ENCODE measurements at places on chromosomes 12 and 14.

DNA sequence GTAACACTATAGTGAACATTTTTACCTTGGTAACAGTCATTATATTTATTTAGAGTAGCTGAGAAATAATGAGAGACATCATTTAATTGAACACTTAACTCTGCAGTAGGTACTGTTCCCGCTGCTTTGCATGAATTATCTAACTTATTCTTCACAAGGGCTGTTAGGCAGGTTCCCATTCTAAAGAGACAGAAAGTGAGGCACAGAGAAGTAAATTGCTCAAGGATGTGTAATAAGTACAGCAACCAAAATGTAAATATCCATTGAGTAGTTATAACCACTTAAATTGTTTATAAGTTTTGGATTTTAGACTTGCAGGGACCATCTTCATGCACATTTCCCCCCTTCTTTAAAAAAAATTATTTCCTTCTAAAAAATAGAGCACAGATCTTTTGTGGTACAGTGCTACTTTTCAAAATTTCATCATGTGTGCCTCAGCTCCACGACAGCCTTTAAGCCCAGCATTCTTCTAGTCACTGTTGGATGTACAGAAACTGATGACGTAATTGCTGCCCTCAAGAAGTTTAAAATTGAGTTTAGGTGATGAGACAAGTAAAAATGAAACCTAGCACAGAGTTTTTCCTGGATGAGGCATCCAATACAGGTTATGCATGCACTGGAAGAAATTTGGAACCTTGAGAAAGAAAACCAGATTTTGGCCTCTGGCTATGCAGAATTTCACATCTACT is 6.0 kb upstream of the MANSC4 start:
- DNase-seq = no peak

- no peak for DNase-seq
Observed at GRCh38 chr14:105425823-105426247, 6.2 kb downstream of the MTA1 start.

GRCh38 chr12:20486233-20486632 is 117.9 kb downstream of the PDE3A start:
- no peak for DNase-seq

DNA sequence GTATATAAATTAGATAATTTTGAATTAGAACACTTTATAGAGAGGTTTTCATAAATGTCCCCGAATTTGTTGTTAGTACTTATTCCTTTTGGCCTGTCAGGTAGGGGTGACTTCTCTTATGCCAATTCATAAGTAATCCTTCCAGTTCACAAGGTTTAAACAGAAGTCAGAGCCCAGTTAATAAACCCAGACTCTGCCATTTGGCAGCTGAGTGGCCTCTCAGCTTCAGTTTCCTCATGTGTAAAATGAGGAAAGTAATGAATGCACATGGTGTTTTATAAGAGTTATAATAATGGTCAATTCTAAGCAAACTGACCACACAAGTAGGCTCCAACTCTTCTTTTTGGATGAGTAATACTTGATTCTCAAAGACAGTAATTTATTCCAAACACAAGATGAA is 10.3 kb downstream of the MTERF2 start:
- DNase-seq = no peak

- no peak for DNase-seq
Observed at GRCh38 chr14:35346738-35347322, 54.6 kb downstream of the PSMA6 start.

GRCh38 chr12:12759234-12759915 is 26.1 kb upstream of the APOLD1 start:
- no peak for DNase-seq

DNA sequence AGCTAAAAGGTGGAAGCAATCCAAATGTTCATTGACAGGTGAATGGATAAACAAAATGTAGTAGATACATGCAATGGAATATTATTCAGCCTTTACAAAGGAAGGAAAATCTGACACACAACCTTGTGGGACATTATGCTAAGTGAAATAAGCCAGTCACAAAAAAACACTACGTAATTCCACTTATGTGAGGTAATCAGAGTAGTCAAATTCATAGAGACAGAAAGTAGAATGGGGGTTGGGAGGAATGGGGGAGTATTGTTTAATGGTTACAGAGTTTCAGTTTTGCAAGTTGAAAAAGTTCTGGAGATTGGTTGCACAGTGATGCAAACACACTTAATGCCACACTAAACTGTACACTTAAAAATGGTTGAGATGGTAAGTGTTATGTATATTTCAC is 62.8 kb downstream of the LIN52 start:
- DNase-seq = no peak
